Stimulated activated CD8-positive, alpha-beta memory T cell treated with anti-CD3 and anti-CD28 coated beads, Interleukin-7, amount 100 ng/mL, for 1 hour (primary cell): ENCODE measurements at places on chromosomes 2 and 18.

DNA sequence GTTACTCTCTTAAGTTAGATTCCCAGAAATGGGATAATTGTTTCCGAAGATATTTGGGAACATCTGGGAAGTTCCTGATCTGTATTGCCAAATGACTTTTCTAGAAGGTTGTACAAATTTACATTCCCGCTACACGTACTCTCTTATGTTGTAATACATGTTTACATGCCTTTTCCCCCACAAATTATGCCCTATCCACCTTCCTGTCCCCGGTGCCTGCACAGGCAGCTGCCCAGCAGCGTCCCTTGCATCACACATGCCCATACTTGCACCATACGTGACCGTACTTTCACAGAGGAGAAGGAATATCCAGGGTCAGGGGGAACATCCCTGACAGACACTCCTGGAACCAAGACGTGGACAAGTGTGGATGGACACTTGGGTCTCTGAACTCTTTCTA is 24.2 kb upstream of the KLF11 start:
- DNase-seq = no peak

DNA sequence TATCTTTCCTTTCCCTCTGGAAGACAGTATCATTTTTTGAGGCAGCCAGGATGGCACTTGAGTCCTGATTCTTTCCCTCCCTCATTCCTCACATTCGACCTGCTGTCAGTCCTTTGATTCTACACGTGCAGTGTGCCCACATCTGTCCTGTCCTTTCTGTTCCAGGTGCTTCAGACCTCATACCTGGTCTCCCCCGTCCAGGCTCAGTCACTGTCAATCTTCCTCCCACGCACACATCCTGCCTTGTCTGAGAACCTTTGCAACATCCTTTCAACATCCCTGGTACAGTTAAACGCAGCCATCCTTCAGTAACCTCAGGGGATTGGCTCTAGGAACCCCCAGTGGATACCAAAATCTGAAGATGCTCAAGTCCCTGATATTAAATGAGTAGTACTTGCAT is 10.1 kb downstream of the BCL2 start:
- no peak for DNase-seq

GRCh38 chr18:42045346-42045745 is 90.3 kb downstream of the PIK3C3 start:
- DNase-seq = no peak

- no peak for DNase-seq
Measured at GRCh38 chr18:61785588-61785987, 107.2 kb downstream of the RNF152 start.

DNA sequence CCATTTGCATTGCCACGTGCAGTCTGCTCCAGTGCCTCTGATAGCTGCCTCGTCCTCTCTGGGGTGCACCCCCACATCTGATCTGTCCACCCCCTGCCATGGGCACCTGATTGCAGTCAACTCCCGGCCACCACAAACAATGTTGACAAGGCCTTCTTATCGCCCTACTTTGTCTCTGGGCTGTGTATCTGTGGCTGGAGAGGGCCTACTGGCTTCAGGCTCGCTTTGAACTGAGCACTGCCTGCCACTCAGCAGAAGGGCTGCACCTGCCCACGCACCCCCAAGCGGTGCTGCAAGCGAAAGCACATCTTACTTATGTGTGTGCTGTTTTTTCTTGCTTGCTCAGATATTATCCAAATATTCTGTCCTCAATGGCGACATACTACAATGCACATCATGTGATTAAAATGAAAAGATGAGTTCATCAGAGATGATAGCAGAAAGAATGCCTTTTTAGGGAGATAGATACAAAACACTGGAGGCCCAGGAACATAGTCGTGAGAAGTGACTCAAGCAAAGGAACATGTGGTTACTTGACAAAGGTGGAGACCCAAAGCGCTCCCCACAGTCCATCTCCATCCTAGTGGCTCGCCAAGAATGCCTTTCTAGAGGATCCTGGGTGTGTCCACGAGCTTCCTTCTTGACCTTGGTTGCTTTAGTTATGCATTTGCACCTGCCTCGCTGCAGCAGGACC is 28.8 kb downstream of the FBLN7 start:
- no peak for DNase-seq

- DNase-seq = no peak
Measured at GRCh38 chr2:8752385-8752784, 70.5 kb downstream of the ID2 start.

- no peak for DNase-seq
Measured at GRCh38 chr2:74554820-74555531, 456 bp downstream of the DOK1 start.

DNA sequence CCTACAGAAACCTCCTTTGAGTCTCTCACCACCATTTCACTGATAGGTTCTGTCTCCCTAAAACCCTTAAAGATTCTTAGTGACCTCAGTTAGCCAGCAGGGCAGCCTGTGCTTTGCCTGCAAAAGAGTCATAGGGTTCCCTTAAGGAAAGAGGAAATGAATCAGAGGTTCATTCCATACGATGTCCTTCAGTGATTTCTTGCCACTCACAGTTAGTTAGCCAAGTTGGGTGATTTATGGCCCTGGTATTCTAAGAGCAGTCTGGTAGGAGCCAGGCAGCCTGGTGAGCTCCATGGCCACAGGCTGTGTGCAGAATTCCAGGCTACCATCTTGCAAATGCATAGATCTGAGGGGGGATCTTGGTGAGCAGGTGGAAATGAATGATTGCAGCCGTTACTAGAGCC is 18.7 kb upstream of the CCBE1 start:
- no peak for DNase-seq

DNA sequence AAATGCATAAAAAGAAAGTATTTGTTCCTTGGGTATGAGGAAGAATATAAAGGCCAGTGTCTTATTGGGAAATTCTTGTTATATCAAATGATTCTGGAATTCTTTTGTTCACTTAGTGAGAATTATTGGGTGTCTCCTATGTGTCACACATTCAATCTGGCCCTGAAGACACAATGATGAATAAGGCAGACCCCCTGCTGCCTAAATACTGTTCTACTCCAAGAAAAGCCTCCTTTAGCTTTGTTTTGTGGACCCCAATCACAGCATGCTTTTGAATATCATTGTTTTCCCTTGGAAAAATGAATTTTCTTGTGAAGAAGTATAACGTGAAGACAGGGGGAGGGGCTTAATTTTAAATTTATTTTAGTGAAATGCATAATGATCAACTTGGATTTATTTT is 682.4 kb downstream of the LRRTM4 start:
- DNase-seq = no peak

DNA sequence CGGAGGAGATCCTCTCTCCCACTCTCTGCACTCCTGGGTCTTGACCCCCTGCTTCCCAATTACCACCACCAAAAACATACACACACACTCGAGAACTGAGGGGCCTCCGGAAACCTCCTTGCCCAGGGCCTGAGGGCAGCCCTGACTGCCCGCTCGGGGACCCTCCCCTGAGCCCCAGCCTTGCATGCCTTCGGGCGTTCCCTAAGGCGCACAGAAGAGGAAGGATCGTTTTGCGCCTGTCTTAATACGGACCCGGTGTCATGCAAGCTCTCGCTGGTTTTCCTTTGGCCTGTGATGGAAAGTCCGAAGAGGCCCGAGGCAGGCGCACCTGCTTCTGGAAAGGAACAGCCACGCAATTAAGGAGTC is 19.8 kb downstream of the POU3F3 start:
- DNase-seq = no peak

- DNase-seq = no peak
Measured at GRCh38 chr18:995629-996028, 91.0 kb downstream of the ADCYAP1 start.

GRCh38 chr18:46278481-46279465 is 174.6 kb downstream of the HAUS1 start:
- no peak for DNase-seq

DNA sequence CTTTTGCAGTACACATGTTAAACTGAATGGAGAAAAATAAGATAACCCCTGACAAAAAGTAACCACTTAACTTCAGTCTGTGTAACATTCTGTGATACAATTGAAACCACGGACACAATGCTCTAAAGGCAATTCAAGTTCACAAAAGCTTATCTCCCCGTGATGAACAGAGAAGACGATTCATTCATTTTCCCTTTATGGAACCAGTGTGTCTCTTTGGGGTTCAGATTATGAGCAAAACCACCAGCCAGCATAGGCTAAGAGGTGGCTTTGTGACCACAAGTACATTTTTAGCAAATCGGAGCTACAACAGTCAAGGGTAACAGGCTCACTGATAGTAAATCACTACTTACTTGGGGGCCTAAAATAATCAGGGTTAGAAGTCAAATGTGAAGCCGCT is 120.6 kb upstream of the SMAD7 start:
- DNase-seq = no peak

DNA sequence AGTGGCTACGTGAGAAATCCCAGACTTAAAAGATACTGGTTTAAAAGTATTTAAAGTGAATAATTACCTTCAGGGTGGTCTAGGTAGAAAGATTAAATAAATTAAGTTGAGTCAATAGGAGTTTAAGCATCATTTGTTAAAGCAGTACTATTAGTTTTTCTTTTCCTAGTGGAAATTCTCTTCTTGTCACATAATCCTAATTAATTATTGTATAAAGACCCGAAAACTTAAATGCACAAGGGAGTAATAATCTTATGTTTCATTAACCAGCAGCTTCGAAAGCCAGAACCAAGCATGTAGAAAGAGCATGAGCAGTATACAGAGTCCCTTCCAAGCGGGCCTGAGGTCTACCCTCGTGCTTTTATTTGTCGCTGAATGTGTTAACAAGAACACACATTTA is 90.2 kb upstream of the SKOR2 start:
- no peak for DNase-seq

DNA sequence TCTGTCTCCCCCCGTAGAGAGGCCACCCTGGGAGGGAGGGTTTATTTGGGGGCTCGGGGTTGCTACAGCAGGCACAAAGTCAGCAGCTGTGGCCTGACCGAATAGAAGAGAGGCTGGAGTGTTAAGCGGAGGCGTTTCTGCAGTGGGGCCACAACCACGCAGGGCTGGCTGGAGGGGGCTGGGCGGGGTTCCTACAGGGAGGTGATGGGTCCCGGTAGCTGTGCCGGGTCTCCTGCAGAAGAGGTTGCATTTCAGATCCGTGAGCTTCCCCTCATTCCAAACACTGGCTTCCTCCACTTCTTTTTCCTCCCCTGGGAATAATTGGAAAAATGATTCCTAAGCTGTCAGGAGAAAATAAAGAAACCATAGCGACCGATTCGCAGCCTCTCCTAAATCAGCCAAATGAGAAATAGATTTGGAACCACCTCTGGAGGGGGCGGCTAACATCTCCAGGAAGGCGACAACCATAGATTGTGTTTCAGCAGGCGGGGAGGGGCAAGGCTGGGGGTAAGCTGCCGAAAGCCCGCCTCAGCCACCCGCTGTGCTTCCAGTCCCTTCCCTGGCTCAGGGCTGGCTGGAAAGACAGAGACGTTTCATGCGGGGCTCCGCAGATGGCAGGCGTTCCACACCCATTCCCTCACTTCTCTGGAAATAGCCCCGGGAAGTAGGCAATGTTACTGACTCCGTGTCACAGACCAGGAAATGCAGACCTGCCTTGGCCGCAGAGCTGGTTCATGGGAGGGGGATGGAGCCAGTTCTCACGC is 85.6 kb upstream of the TAF1B start:
- no peak for DNase-seq

- DNase-seq = no peak
Measured at GRCh38 chr2:239004274-239005015, 156.6 kb downstream of the TWIST2 start.

GRCh38 chr18:48835119-48835518 is 115.6 kb downstream of the SMAD7 start:
- no peak for DNase-seq

DNA sequence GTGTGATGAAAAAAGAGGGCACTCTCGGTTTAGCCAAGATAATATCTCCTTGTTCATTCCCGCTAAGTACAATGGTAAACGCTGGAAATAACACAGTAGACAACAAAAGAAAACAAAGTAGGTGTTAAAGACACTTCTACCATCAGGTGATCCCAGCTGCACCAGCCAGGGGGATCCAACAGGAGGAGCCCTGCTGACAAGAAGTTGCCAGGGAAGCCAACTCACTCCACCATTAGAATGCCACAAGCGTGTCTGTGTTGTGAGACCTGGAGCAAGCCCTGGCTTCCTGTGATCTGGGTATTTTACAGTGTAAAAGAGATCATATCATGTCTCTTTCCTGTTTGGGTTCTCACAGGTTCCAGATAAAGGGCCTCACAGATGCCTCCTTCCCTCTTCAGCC is 117.0 kb downstream of the GRB14 start:
- no peak for DNase-seq

GRCh38 chr2:44528595-44528994 is 166.8 kb downstream of the CAMKMT start:
- no peak for DNase-seq

GRCh38 chr18:51122266-51123045 is 75.0 kb downstream of the MEX3C start:
- DNase-seq = no peak

DNA sequence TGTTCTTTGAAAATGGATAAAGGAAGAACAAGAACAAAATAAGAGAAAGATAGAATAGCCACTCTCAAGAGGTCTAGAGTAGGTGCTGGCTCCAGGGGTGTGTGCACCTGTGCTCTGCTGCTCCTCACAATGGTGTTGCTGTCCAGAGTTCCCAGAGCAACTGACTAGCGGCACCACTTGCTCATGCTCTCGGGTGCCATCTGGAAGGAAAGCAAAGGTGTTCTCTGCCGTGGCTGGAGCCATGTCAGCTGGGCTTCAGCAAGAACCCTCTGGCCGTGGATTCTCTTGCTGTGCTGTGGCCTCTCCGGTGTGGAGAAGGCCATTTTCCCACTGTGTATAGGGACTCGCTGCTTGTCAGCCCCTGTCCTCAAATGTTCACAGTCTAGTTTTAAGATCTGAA is 114.6 kb upstream of the TEX51 start:
- DNase-seq = no peak

- DNase-seq = no peak
Measured at GRCh38 chr2:212157012-212157411, 381.6 kb downstream of the ERBB4 start.

GRCh38 chr2:12106440-12107080 is 360.1 kb downstream of the LPIN1 start:
- DNase-seq = no peak

GRCh38 chr18:59512025-59512755 is 153.1 kb upstream of the LMAN1 start:
- DNase-seq = no peak

DNA sequence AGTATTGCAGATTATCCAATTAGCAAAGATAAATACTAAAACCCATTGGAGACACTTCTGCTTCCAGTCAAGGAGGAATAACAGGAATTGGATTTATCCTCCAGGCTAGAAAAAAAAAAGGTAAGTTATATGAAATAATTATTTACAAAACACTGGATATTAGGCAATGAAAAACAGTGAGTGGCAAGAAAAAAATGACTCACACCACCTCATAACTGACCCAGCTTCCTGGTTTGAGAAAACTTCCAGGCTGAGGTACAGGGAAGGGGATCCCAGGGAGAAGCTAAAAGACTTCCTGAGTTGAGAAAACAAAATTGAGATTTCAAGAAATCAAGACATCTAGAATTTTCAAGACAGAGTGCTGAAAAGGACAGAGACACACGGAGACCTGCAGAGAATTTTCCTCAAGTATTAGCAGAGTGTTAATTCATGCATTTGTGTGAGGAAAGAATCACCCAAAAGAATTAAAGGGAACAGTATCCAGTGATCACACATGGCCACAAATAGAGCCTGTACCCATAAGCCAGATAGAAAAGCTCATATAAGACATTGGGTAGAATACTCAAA is 17.4 kb downstream of the SRD5A2 start:
- no peak for DNase-seq
